ENCODE measurements at places on chromosomes 4 and X. TPM values are rescaled to one million over a fixed set of nuclear protein-coding genes. Genes with fewer than 3 reads are reported as not detected.

DNA sequence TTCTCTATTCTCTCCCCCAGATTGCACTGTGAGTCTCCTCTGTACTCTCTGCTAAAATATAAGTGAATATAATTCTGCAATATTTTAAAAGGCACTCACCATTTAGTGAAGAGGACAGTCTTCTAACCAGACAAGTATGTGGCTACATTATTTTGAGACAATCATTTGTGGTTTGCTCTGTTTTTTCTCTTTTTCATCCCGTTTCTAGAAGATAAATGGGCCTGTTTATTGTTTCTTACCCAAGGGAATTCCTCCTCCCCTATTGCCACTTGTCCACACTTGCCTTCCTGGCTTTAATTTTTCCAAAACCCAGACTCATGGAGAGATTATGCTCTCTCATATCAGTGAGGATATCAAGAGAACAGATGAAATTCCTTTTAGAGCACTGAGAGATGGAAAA, 18.6 kb upstream of the IL13RA2 start:
- H3K4me1 ChIP-seq: no peaks in the 10 kb centered on the region
- H3K4me3 ChIP-seq: no peak overlapping the region
- H3K27me3 ChIP-seq: no peaks in the 10 kb centered on the region
- DNase-seq: no peak
- no peaks in the 10 kb centered on the region for H3K36me3 ChIP-seq
- H3K27ac ChIP-seq: no peak overlapping the region

DNA sequence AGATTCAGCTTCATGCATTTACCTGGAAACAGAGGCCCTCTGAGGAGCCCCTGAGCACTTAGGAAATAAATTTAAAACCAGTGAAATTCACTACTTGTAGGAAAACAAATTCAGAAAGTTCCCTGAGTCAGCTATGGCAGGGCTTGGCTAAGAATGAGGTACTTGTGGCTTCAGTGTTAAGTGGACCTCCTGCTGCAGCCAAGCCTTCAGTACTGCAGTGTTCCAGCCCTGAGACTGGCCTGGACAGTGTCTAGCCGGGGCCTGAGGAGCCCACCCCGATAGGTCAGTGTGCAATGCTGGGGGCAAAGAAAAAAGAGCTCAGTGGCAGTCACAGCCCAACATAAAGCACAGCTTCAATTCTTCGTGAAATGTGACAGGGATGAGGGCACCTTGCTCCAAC, 41.9 kb downstream of the F11 start:
- DNase-seq: no peak
- H3K27ac ChIP-seq: no peak overlapping the region
- H3K4me1 ChIP-seq: no peaks in the 10 kb centered on the region

DNA sequence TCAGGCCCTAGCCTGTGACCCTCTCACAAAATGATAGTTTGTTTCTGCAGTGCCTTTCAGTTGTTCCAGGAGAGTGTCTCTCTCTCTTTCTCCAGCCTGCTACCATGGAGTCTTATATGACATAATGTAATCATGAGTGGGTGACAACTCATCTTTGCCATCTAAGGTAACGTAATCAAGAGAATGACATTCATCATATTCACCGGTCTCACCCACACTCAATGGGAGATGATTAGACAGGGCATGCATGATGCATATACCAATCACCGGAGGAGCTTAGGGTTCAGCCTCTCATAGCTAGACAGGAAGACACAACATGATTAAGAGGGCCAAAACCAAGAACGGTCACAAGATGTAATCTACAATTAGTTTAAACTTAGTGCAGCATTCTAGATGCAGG, 97.1 kb upstream of the FAM9B start:
- no peak for DNase-seq
- no peak overlapping the region for H3K27ac ChIP-seq
- H3K4me3 ChIP-seq: no peak overlapping the region
- H3K4me1 ChIP-seq: no peaks in the 10 kb centered on the region

The ADGRG2 gene
- 2.5 TPM for total RNA-seq

DNA sequence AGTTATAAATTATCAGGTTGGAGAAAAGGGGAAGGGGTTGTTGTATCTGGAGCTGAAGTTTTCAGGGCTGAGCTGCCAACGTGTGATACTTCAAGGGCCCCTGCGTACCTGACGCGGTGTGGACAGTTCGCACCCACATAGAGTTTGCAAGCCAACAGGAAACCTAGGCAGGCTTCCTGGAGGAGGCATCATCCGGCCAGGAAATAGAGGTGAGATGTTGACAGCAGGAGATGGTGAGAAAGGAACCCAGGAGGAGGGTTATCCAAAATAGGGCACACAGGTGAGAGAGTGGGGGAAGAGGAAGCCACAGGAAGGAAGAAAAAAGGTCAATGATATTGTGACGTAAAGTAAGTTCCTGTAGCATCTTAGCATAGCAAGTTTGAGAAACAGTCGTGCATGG, 127.2 kb downstream of the DHRSX start:
- H3K4me1 ChIP-seq: no peaks in the 10 kb centered on the region
- DNase-seq: no peak
- H3K36me3 ChIP-seq: no peaks in the 10 kb centered on the region
- no peaks in the 10 kb centered on the region for H3K27me3 ChIP-seq
- no peak overlapping the region for H3K4me3 ChIP-seq

The PAQR3 gene
- 20.4 TPM for total RNA-seq

- no peaks in the 10 kb centered on the region for H3K27me3 ChIP-seq
- peaks cover 15% of the 10 kb centered on the region for H3K4me1 ChIP-seq
Measured at GRCh38 chr4:185425647-185426352, at the start of gene UFSP2. TSS of gene UFSP2 (minus strand) at chr4:185425964. CDS start at chr4:185425868, 96 bp downstream.

DNA sequence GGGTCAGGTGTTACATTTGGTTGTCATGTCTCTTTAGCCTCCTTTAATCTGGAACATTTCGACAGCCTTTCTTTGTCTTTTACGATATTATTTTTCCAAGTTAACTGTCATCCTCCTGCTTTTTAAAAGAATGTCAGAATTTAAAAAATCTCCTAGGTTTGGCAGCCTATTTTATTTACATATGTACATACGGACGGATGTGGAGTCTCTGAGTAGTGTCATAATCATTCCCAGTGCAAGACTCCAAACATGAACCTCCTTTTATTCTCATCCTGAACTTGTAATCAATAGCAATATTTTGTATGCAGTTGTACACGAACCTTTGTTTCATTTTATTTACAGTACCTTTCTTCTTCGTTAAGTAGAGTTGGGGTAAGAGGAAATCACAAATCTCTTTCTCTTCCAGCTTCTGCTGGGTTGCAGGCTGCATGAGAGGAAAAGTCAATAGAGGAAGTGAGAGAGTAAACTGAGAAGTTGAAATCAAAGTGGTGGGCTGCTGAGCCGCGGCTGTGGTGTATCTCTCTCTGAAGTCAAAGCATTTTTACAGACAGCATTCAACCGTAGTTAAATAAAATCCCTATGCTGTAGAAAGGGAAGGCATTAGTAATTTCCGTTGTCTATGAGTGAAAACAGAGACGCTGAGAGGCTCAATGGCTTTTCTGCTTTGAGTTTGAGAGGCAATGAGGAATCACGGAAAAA, 53.9 kb upstream of the RPS6KA3 start:
- H3K4me1 ChIP-seq: no peaks in the 10 kb centered on the region
- no peak for DNase-seq
- H3K27me3 ChIP-seq: no peaks in the 10 kb centered on the region
- no peaks in the 10 kb centered on the region for H3K36me3 ChIP-seq
- H3K4me3 ChIP-seq: no peak overlapping the region

All from sigmoid colon (tissue), 7 donors.